ENCODE measurements at places on chromosomes 7 and 10. TPM values are rescaled to one million over a fixed set of nuclear protein-coding genes. Genes with fewer than 3 reads are reported as not detected.
A peak's percentile ranks its signal among the peaks of the same experiment; 100 is the strongest.

Gene SNCG
- 61.1 TPM for total RNA-seq

Gene SAMD8
- total RNA-seq: 23.6 TPM

Gene CPA2
- total RNA-seq: 1.5 TPM

GRCh38 chr7:68176974-68177373 lies 1180.3 kb downstream of the TYW1 start:
- peak; percentile 4 for DNase-seq

- no peak for DNase-seq
These were observed 53.5 kb upstream of the APBB1IP start for GRCh38 chr10:26384600-26384999.

DNA sequence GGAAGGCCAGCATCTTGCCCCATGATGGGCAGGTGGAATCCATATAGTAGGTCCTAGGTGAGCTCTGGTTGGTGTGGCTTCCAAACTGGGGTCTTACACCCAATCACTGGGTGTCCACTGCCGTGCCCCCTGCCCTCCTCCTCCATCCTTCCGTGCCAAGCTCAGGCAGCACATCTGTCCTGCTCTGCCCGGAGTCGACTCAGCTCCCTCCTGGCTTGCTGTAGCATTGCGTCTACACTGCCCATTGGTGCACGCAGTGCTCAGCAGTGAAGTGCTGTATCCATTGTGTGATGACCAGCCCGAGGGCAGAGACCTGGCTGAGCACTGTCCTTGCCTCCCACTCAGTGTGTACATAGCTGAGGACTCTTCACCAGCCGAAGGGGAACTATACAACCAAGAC lies 148.4 kb downstream of the ADAM12 start:
- no peak for DNase-seq

DNA sequence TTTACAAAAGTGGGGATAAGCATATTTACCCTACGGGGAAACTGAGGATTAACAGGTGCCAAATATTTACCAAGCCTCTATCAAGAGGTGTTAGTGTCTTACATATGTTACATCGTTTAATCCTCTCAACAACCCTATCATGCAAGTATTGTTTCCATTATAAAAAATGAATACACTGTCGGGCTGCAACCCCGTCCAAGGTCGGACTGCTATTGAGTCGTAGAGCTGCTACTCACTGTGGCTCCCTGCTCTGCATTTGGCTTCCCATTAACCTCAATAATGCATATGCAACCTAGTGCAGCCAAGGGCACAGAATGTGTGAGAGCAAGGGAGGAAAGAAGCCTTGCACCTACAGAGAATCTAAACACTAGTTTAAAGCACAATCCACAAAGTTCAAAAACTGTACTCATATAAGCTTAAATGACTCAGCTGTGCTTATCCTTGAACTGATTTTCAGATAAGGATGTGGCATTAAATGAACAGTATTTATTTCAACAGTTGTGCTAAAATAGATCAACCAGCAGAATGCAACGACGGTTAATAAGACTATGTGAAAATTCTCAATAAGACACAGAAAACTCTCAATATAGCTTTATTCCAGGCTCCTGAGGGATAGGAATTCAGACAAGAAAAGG lies 49.9 kb downstream of the UBE2H start:
- no peak for DNase-seq

DNA sequence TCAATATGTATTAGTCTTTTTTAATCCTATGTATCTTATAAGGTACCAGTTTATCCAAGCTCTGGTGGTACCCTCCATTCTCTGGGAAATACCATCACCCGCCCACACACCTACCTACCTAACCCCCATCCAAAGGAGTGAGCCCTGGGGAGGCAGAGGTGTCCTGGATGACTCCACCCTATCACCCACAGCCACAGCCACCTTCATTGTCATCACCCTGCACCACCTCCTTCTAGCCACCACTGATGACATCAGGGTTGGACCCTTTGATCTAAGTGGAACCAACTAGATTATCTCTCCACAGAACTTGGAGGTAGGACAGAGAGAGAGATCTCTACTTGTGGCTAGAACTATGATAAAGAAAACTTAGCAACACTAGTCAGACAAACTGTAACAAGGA lies 259.4 kb downstream of the PARD3 start:
- peak; percentile 38 for DNase-seq

- no peak for DNase-seq
These were observed 1.8 kb downstream of the EBF3 start for GRCh38 chr10:129962031-129962871.

DNA sequence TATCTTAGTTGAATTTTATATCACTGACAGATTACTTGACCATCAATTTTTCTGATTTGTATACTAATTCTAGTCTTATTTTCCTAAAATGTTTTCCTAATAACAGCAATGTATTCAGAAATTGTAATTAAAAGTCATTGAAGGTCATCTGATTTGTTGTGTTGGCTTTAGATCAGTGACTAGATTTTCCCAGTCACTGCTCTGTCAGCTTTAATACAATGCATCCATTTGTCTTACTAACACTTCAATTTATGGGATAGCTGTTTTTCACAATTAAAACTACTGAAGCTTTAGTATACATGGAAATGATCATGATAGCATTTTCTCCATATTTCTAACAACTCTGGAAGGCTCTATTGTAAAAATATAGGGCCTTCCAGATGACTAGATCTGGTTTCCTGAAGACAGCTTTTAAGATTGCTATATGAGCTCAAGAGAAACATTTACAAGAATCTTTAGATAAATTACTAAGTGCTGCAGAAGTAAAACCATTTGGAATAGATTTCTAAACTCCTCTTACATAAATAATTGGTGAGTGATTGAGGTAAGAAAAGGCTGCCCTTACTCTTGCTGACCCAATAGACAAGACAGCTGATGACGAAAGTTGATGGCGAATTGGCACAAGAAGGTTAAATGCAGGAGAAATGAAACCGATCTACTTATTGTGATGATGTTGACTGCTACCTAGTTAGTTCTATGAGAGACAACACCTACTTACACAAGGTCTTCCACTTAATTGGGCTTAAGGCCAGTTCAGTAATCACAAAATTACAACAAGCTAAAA lies 74.1 kb downstream of the LRRTM3 start:
- DNase-seq: no peak

- no peak for DNase-seq
These were observed 118.9 kb downstream of the SND1 start for GRCh38 chr7:127770885-127771284.

DNA sequence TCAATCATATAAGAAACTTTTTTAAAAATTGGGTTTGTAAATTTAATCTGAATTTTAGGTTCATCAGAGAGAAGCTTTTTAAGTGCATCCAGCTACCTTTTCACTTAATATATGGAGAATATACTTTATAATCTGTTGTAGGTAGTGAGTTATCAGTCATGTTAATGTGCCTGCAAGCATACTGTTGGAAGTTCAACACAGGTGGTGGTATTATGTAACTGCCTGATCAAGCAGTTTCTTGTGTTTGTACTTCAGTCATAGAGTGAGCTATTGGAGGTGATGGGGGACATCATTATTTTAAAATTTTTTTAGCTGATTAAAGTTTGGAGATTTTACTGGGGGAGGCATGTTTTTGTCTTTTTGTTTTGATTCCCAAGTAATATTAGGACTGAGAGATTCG lies 2.5 kb downstream of the TNKS2 start:
- DNase-seq: no peak

- peak; percentile 63 for DNase-seq
These were observed 41.7 kb upstream of the NRF1 start for GRCh38 chr7:129569811-129570215.

DNA sequence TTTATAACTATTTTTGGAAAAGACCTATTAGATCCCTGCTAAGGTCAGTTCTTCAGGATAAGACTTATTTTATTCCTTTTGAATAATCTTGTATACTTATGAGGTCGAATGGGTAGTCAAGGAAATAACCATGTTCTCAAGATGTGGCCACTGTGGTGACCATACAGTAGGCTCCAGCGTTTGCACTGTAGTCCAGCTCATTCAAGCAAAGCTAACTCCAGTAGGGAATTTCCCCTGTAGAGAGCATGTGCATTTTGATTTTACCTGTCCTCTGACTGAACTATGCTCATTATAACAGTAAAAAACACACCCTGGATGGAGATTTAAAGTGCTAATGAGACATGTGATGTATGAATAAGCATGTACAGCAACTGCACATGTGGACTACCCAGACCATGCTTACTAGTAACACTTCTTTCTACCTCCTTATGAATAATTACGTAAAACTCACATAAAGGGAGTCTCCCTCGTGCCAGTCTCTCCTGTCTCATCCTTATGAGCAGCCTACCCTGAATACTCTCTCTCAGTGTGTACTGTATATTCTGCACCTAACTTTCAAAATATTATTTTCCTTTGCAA lies 32.4 kb upstream of the SEMA3E start:
- DNase-seq: no peak

DNA sequence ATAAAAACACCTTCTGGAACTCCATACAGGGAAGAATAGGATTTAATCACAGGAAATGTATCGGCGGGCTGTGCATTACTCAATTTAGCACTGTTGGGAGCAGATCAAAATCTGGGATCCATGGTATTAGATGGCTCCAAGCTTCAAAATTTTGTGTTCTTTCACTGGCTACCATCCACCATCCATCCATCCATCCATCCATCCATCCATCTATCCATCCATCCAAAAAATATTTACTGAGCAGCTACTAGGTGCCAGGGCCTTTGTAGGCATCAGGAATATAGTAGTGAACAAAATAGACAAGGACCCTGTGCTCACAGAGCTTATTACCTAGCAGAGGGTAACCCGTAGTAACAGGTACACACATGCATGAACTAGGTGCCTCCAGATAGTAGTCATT lies 280.2 kb downstream of the CCDC3 start:
- no peak for DNase-seq

Data from HCT116 (cell line).